Stimulated activated CD4-positive, alpha-beta T cell treated with anti-CD3 and anti-CD28 coated beads, Interleukin-15, amount 100 ng/mL, for 1 hour (primary cell): ENCODE measurements at places on chromosomes 7 and 10.

GRCh38 chr7:92567460-92567859 lies 22.7 kb downstream of the FAM133B start:
- DNase-seq: no peak

GRCh38 chr10:105793071-105793470 lies 1152.0 kb downstream of the SORCS3 start:
- DNase-seq: no peak

GRCh38 chr10:109966961-109967738 lies 40.6 kb upstream of the ADD3 start:
- DNase-seq: no peak

- DNase-seq: no peak
Measured at GRCh38 chr10:113921561-113922370, 67.3 kb downstream of the NHLRC2 start.

- DNase-seq: no peak
Measured at GRCh38 chr10:44689368-44689767, 221.8 kb upstream of the TMEM72 start.

DNA sequence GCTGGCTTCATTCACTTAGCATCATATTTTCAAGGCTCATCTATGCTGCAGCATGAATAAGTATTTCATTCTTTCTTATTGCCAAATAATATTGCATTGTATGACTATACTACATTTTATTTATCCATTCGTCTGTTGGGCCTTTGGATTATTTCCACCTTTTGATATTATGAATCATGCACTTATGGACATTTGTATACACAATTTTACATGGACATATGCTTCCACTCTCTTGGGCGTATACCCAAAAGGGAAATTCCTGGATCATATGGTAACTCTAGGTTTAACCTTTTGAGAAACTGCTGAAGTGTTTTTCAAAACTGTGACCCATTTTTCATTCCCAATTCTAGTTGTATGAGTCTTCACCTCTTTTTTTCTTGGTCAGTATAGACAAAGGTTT lies 80.3 kb upstream of the GNAI1 start:
- DNase-seq: no peak

DNA sequence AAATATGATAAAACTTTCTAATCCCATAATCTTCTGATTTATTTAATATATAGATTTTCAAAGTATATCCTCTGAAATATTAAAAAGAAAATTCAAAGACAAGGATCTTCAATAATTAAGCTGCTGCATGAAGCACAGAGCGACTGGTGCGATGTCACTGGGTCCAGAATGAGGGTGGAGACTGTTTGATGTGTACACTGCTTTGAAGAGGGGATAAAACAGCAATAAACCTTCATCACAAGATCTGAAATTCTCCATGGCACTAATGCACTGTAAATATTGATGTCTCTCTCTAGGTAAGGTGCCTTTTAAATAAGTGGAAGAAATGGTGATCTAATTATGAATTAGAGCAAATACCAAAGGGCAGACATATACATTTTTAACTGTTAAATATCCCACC lies 337.8 kb downstream of the PARD3 start:
- no peak for DNase-seq
